ENCODE measurements at places on chromosomes 16 and 17.

DNA sequence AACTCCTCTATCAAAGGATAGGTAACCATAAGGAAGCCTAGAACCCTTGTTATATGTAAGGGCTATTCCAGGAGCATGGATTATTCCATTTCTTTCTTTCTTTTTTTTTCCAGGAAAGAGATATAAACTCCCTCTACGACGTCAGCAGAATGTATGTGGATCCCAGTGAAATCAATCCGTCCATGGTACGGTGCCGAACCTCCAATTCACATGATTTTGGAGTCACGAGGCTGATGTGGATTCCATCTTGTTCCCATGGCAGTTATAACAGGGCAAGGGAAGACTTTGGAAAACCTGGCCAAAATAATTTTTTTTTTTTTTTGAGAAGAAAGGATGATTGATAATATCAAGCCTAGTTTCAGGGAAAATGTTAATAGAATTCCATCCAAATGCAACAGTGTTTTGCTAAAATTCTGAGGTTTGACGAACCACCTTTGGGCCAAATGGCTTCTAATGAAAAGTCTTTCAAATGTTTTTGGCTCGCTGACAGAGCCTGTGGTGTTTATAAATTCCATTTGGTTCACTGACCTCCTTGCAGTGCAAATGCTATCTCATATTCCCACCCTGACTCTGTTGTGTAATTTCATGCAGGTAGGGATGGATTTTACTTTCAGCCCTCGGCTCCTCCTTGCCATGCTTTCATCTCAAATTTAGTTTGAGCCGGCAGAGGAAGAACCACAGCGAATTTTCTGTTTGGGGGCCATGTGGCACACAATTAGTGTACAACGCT, 90.0 kb downstream of the SDR42E1 start:
- DNase-seq = no peak

DNA sequence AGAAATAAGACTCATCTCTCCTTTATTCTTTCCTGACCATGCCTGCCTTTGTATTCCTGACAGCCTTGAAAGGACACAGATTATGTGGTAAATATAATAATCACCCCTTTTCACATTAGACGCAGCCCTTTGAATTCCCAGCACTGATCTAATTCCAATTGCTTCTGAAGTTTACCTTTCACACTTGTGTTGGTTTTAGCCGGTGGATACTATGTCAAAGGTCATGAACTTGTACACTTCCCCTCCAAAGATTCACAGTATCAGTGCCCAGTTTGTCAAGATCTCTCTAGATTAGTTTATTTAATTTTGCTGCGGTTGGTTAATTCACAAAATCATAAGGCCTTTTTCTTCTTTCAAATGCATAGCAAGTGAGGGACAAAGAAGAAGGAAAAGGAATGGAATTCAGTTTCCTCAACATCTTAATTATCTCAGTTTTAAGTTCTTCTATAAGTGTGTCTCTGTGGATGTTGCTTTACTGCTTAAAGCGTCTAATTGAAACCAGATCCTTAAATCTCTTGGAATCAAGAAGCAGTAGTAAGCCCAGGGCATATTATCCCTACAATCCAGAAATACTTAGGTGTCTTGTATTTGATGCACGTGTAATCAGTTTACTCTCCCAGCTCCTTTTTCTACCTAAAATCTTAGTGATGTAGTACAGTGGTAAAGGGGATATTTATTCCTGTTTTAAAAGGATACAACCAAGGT, 174.3 kb upstream of the TBX2 start:
- no peak for DNase-seq

- no peak for DNase-seq
These were observed 7.2 kb downstream of the MMP15 start for GRCh38 chr16:58032710-58033293.

- no peak for DNase-seq
These were observed 161.0 kb downstream of the FTO start for GRCh38 chr16:53864819-53865493.

DNA sequence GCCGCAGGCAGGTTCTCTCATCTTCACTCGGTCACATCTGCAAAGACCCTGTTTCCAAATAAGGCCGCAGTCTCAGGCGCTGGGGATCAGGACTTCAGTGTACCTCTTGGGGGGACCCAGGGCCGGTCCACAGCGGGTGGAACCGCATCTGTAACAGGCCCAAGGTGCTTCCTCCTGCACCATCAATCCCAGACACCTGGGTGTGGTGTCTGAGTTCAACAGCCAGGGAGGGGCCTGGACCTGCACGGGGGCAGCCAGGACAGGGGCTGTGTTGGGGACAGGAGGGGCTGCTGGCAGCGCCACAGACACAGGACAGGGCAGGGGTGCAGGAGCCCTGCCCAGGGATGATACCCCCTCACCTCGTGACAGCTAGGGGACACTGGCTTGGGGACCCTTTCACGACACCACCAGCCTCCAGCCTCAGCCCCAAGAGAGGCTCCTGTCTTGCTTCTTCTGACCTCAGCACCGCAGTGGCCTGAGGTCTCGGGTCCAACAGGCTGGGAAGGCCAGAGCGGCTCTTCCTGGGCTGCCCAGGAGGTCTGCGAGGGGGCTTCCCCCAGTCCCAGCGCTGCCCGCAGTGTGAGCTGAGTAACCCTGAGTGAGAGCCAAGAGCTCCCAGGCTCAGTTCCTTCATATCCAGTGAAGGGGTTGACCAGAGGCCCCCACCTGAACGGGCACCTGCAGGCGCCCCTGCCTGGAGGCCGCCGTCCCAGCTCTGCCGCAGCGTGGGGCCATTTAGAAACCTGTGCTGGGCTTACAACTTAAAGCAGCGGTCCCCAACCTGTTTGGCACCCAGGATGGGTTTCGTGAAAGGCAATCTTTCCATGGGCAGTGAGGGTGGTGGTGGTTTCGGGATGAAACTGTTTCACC, 30.7 kb upstream of the BAHCC1 start:
- no peak for DNase-seq

- no peak for DNase-seq
These were observed 30.0 kb downstream of the SIAH1 start for GRCh38 chr16:48354877-48355855.

GRCh38 chr16:27235938-27236245, 32.6 kb downstream of the KDM8 start:
- DNase-seq = peak; percentile 21

GRCh38 chr17:18980682-18981334, 23.8 kb downstream of the FAM83G start:
- no peak for DNase-seq

- no peak for DNase-seq
These were observed 1.9 kb downstream of the MED11 start for GRCh38 chr17:4733073-4733531.

DNA sequence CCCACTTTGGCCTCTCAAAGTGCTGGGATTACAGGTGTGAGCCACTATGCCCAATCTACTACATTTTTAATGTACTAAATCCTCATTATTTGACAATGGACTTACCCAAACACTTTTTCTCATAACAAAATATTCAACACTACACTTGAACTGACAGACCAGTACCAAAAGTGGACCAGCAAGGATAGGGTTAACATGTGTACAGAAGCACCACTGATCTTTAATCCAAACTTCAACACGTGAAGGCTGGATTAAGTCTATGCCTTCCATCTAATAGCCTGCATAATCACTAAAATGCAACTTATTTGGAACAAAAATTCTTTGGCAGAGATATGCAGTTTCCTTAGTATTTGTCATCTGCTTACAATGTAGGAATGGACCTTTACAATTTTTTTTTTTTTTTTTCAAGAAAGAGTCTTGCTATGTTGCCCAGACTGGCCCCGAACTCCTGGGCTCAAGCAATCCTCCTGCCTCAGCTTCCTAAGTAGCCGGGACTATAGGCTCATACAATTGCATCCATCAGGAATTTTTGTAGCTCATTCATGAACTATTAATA, 60.0 kb upstream of the BCAR1 start:
- DNase-seq = no peak

DNA sequence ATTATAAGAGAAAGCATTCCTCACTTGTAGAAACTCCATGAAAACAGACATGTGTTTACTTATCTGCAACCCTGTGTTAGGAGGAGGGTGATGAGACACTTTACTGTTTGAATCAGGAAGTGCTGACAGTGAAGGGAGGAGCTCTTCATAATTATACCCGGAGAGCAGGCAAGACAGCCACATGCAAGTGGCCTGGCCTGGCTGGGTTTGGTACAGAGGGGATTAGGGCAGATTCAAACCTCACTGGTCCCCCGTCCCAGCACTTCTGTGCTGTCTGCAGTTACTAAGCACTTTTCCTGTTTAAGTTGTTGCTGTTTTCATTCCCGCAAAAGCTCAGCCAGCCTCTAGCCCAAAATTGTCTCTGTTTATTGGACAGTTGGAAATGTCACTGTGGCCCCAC, 78.5 kb downstream of the WWOX start:
- DNase-seq = no peak

DNA sequence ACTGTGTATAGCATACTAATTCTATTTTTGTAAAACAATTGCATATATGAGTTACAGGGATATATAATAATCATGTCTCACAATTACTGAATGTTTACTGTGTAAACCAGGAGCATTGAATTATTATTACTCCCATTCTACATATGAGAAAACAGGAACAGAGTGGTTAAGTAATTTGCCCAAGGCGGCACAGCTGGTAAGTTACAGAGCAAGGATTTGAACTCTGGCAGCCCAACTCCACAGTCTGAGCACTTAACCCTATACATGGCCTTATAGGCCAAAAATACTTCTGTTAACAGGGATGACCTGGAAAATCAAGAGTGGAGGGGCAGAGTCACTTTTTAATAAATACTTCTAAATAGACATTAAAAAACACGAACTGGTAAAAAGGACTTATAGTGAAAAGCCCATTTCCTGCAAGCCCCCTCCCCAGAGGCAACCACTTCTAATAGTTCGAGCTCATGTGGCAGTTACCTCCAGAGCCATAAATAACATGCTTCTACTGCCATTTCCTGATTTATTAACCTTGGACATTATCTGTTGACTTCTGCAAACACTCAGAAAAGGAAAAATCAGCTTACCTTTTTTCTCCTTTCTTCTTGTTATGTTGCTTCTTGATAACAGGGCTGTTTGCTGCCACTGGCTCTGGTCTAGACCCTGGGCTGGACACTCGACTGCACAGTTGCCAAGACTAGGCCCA, 22.1 kb upstream of the ADGRG1 start:
- no peak for DNase-seq

- DNase-seq = no peak
These were observed 2.5 kb upstream of the LDHD start for GRCh38 chr16:75118943-75119539.

DNA sequence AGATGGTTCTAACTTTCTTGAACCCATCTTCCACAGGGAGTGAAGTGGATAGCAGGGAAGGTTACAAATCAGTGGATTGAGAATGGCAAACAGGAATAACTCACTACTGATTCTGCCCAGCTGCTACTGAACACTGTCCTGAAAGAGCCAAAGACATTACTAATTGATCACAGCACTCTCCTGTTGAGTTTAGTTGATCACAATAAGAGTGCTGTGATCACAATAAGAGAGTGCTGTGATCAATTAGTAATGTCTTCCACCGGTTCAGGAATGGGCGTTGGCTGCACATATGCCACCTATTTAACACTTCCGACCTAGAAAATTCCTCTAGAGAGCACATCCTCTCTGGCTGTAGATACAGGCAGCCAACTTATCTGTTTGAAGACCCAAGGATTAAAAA, 11.4 kb downstream of the CFAP97D1 start:
- DNase-seq = no peak

DNA sequence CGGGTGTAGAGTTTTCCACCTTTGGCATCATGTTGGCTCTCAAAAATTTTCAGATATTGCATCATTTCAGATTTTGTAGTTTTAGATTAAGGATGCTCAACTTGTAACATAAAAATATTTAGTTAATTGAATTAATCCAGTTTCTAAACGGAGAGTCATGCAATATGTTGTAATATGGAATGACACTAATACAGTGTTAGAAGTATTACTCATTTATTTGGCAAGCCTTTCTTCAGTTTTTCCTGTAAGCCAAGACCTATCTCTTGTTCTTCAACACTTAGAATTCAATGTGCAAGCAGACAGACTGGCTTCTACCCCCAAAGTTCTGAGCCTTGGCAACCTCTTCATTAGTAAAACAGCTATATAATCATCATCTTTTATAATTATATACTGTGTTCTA, 985.0 kb upstream of the GOT2 start:
- DNase-seq = no peak

- DNase-seq = peak; percentile 98
These were observed 351 bp upstream of the CTCF start for GRCh38 chr16:67561824-67562525.

DNA sequence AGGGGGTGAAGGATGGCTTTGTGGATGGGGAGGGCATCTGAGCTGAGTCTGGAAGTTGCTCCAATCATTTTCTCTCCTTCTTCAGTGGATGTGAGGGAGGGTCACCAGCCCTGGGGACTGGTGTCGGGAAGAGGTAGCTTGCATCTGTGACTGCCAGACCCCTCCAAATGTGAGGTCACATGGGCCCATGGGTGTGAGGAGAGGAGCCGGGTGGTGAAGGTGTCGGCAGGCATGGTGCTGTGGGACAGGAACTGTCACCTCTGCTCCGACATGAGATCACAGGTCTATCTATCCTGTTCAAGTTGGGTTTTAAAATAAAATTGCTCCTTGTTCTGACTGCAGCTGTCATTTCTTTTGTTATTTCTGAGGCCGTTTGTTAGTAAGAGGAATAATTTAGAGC, 351.1 kb downstream of the CPPED1 start:
- DNase-seq = no peak

GRCh38 chr17:77901481-77901880, 57.0 kb upstream of the TNRC6C start:
- no peak for DNase-seq
